Osteoblast (primary cell): ENCODE measurements at places on chromosomes 7 and 10. TPM values are rescaled to one million over a fixed set of nuclear protein-coding genes. Genes with fewer than 3 reads are reported as not detected.

The GNGT1 gene
- total RNA-seq = not detected in 2 replicates

The SHOC2 gene
- total RNA-seq = 69.0 and 73.8 TPM in 2 replicates

The CARD11 gene
- total RNA-seq = under 0.01 TPM in 1 of 2 replicates, not detected in the other

The PKD2L1 gene
- not detected in 2 replicates for total RNA-seq

The FRAT2 gene
- total RNA-seq = 8.0 and 9.4 TPM in 2 replicates

The SH2D4B gene
- under 0.01 TPM in 1 of 2 replicates, not detected in the other for total RNA-seq

The LGI1 gene
- total RNA-seq = 0.29 TPM in 1 of 2 replicates, not detected in the other

The GGCT gene
- 24.2 and 26.8 TPM in 2 replicates for total RNA-seq

The ATP6V0A4 gene
- total RNA-seq = under 0.01 TPM in 2 replicates

The OR2A5 gene
- not detected in 2 replicates for total RNA-seq

The SLC18A2 gene
- total RNA-seq = under 0.01 TPM in 1 of 2 replicates, not detected in the other

The SLC16A12 gene
- under 0.01 TPM in 2 replicates for total RNA-seq

The NODAL gene
- total RNA-seq = not detected in 2 replicates

The NEUROD6 gene
- not detected in 2 replicates for total RNA-seq

The CAV1 gene
- total RNA-seq = 291 and 337 TPM in 2 replicates

The CH25H gene
- total RNA-seq = 5.8 and 13.0 TPM in 2 replicates

The CELF2 gene
- total RNA-seq = 2.7 and 7.6 TPM in 2 replicates

The TRIM50 gene
- total RNA-seq = not detected in 2 replicates

The NCF1 gene
- total RNA-seq = under 0.01 TPM in 1 of 2 replicates, not detected in the other

The LDB1 gene
- 62.2 and 63.6 TPM in 2 replicates for total RNA-seq

The GPR158 gene
- under 0.01 TPM in 2 replicates for total RNA-seq

The DRGX gene
- total RNA-seq = under 0.01 TPM in 1 of 2 replicates, not detected in the other

The FGFBP3 gene
- total RNA-seq = 0.72 and 1.2 TPM in 2 replicates

The CYTH3 gene
- 89.4 and 94.3 TPM in 2 replicates for total RNA-seq

The TLX1 gene
- not detected in 2 replicates for total RNA-seq

The PNLIPRP1 gene
- not detected in 2 replicates for total RNA-seq

The C10orf143 gene
- total RNA-seq = 1.2 and 2.5 TPM in 2 replicates
